ENCODE measurements at places on chromosomes 2 and 18. TPM values are rescaled to one million over a fixed set of nuclear protein-coding genes. Genes with fewer than 3 reads are reported as not detected.

- no peaks in the 10 kb centered on the region for H3K36me3 ChIP-seq
- peaks cover 14% of the 10 kb centered on the region for H3K4me1 ChIP-seq
- no peak overlapping the region for H3K27ac ChIP-seq
- H3K4me3 ChIP-seq = no peak overlapping the region
These were observed 1229.0 kb upstream of the ZEB2 start for GRCh38 chr2:145748927-145749326.

OTOS gene
- total RNA-seq = not detected

CRYBA2 gene
- not detected for total RNA-seq

- no peaks in the 10 kb centered on the region for H3K27me3 ChIP-seq
- no peak overlapping the region for H3K27ac ChIP-seq
- H3K4me1 ChIP-seq = no peaks in the 10 kb centered on the region
- H3K4me3 ChIP-seq = no peak overlapping the region
- no peak for DNase-seq
These were observed 74.7 kb upstream of the PPM1B start for GRCh38 chr2:44093970-44094369.

DNA sequence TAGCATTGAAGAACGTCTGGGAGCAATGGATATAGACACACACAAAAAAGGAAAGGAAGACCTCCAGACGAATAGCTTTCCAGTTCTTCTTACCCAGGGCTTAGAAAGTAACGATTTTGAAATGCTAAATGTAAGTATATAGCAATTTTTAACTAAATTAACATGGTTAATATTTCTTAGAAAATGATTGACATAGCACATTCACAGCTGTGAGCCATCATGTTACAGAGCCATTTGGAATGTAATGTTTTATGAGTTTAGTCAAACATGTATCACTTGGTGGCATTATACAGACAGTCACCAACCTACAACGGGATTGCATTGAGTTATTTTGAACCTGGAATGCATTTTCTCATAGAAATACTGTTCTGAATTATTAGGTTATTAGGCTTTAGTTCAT, 35.1 kb downstream of the WDR43 start:
- H3K27ac ChIP-seq = no peak overlapping the region
- peaks cover 100% of the 10 kb centered on the region for H3K36me3 ChIP-seq
- H3K4me1 ChIP-seq = no peaks in the 10 kb centered on the region
- H3K27me3 ChIP-seq = no peaks in the 10 kb centered on the region
- DNase-seq = no peak

DNA sequence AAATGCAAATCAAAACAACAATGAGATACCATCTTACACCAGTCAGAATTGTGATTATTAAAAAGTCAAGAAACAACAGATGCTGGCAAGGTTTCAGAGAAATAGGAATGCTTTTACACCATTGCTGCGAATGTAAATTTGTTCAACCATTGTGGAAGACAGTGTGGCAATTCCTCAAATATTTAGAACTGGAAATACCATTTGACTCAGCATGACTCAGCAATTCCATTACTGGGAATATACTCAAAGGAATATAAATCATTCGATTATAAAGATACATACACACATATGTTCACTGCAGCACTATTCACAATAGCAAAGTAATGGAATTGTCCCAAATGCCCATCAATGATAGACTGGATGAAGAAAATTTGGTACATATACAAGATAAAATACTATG, 516.7 kb downstream of the ERBB4 start:
- H3K36me3 ChIP-seq = no peaks in the 10 kb centered on the region
- no peak overlapping the region for H3K27ac ChIP-seq
- no peaks in the 10 kb centered on the region for H3K4me1 ChIP-seq

GRCh38 chr18:3982541-3982940, 472.6 kb downstream of the DLGAP1 start:
- H3K4me1 ChIP-seq = peaks cover 4% of the 10 kb centered on the region
- no peak overlapping the region for H3K27ac ChIP-seq
- no peak for DNase-seq
- no peak overlapping the region for H3K4me3 ChIP-seq
- no peaks in the 10 kb centered on the region for H3K27me3 ChIP-seq

DNA sequence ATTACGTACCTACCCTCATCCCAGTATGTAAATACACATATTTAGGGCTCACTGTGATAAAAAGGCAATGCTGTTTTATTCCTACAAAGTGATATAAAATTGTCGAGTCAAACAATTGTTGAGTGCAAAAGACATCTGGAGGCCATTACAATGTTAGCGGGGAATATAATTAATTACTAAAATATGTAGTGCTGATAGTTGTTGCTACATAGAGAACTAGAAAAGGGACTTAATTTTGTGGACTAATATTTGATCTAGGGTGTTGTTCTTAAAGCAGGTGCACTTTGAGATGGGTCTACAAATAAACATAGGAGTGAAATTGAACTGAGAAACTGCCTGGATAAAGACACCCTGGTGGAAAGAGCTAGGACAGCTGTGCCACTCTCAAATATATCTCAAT, 300.1 kb downstream of the NOL4 start:
- DNase-seq = no peak
- H3K27ac ChIP-seq = no peak overlapping the region
- no peaks in the 10 kb centered on the region for H3K27me3 ChIP-seq
- no peaks in the 10 kb centered on the region for H3K4me1 ChIP-seq
- no peak overlapping the region for H3K4me3 ChIP-seq

- H3K36me3 ChIP-seq = no peaks in the 10 kb centered on the region
- no peak overlapping the region for H3K27ac ChIP-seq
- H3K4me1 ChIP-seq = no peaks in the 10 kb centered on the region
- no peak overlapping the region for H3K4me3 ChIP-seq
These were observed 57.7 kb upstream of the CTIF start for GRCh38 chr18:48481092-48481491.

- no peak for DNase-seq
- H3K27me3 ChIP-seq = no peaks in the 10 kb centered on the region
- no peak overlapping the region for H3K4me3 ChIP-seq
- H3K27ac ChIP-seq = peak overlapping the region; percentile 100
- no peaks in the 10 kb centered on the region for H3K36me3 ChIP-seq
These were observed 13.1 kb downstream of the CFLAR start for GRCh38 chr2:201128933-201129505.

GRCh38 chr2:17413036-17413435, 105.2 kb downstream of the RAD51AP2 start:
- no peak overlapping the region for H3K4me3 ChIP-seq
- DNase-seq = no peak
- H3K27me3 ChIP-seq = no peaks in the 10 kb centered on the region
- no peaks in the 10 kb centered on the region for H3K4me1 ChIP-seq
- no peak overlapping the region for H3K27ac ChIP-seq

GRCh38 chr18:53152476-53152875, 812.5 kb downstream of the DCC start:
- no peaks in the 10 kb centered on the region for H3K27me3 ChIP-seq
- H3K27ac ChIP-seq = no peak overlapping the region
- no peaks in the 10 kb centered on the region for H3K4me1 ChIP-seq
- no peak for DNase-seq

GRCh38 chr2:120932881-120933280, 197.2 kb downstream of the GLI2 start:
- H3K36me3 ChIP-seq = no peaks in the 10 kb centered on the region
- no peak for DNase-seq
- no peak overlapping the region for H3K27ac ChIP-seq
- no peak overlapping the region for H3K4me3 ChIP-seq
- no peaks in the 10 kb centered on the region for H3K27me3 ChIP-seq

GRCh38 chr18:79108549-79109215, 39.5 kb downstream of the ATP9B start:
- no peak for DNase-seq
- no peaks in the 10 kb centered on the region for H3K27me3 ChIP-seq
- no peak overlapping the region for H3K27ac ChIP-seq
- no peak overlapping the region for H3K4me3 ChIP-seq

GRCh38 chr2:33129263-33130053, 182.7 kb downstream of the LTBP1 start:
- no peaks in the 10 kb centered on the region for H3K36me3 ChIP-seq
- peaks cover 7% of the 10 kb centered on the region for H3K4me1 ChIP-seq
- H3K4me3 ChIP-seq = no peak overlapping the region

GRCh38 chr18:44180683-44181082, 500.0 kb upstream of the SETBP1 start:
- no peaks in the 10 kb centered on the region for H3K27me3 ChIP-seq
- H3K36me3 ChIP-seq = no peaks in the 10 kb centered on the region
- no peak for DNase-seq
- no peak overlapping the region for H3K27ac ChIP-seq

PRKAG3 gene
- not detected for total RNA-seq

GRCh38 chr2:133718688-133719201, 150.5 kb upstream of the NCKAP5 start:
- no peak overlapping the region for H3K4me3 ChIP-seq
- no peak for DNase-seq
- no peaks in the 10 kb centered on the region for H3K36me3 ChIP-seq
- H3K27me3 ChIP-seq = no peaks in the 10 kb centered on the region

DNA sequence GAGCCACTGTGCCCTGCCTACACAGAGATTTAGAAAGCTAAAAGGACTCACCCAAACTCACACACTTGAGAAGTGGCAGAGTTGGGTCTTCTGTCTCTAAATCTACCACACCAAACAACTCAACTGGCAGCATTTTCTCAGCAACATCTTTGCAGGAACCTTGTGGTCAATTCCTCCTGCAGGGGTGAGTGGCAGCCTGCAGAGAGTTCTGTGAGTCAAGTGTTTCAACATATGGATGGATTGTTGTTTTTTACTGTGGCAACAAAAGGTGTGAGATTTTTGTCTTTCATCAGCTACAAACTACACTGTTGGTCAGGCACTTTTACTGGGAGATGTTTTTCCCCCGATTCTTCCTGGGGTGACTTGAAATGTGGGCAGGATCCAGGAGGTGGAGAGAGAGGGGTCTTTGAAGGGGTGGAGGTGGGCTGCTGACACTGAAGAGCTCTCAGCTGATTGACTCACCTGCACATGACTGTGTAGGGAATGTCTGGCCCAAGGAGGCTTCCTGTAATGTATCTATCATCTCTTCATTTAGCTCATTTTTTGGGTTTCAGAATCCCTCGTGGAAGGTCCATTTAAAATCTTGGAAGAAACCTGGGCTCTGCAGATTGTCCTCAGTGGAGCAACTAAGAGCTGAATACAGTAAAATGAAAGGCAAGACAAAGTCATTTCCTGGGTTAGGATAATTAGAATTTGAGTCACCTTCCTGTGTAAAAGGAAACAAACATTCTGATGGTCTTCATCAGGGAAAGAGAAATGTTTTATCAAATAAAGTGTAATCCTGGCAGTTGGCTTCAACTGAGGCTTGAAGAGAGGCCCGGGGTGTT, 98.6 kb downstream of the MSH2 start:
- H3K4me1 ChIP-seq = no peaks in the 10 kb centered on the region
- no peaks in the 10 kb centered on the region for H3K36me3 ChIP-seq
- DNase-seq = no peak
- no peak overlapping the region for H3K27ac ChIP-seq

DNA sequence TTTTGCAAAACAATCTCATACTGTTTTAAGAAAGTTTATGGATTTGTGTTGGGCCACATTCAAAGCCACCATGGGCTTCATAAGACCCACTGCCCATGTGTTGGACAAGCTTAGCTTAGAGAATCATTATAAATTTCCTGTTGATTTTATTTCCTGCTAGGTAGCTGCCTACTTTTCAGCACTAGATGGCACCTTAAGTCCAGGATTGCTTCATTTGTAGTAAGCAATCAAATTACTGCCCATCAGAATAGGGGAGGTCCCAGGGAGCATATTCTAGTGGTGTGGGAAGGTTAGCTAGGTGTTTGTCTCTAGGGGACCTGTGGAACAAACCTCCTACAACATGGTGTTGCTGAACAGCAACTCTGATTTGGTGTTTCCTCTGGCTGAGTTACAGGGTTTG, 11.0 kb upstream of the DCDC2C start:
- DNase-seq = no peak
- no peaks in the 10 kb centered on the region for H3K36me3 ChIP-seq
- no peak overlapping the region for H3K4me3 ChIP-seq
- no peaks in the 10 kb centered on the region for H3K4me1 ChIP-seq

DNA sequence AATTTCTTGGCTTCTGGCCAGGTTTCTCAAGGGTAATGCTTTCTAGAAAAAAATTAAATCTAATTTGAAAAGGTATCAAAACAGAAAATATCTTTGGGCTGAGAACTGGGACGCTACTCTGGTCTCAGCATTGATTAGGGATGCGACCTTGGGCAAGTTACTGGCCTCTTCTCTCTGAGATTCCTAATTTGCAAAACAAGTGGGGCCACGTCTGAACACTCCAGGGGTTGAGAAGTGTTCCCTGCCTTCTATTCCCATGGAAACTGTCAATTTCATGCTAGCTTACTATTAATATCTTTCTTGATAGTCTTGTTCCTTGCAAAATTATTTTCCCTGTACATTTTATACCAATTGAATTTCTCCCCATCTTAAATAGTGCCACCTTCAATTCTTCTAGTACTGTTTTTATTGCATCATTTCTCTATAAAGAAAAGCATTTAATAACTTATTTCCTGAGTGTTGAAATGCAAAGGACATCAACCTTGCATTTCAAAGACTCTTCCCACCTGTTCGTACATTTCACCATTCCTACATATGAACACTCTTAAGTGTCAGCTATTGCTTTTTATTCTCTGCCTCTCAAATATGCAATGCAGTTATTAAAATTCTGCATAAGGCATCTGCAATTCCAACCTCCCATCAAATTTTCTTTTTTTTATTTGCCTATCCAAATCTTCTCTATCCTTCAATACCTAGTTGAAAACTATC, 118.3 kb upstream of the DSEL start:
- H3K4me3 ChIP-seq = no peak overlapping the region
- H3K36me3 ChIP-seq = no peaks in the 10 kb centered on the region
- DNase-seq = no peak
- H3K27me3 ChIP-seq = no peaks in the 10 kb centered on the region

- no peaks in the 10 kb centered on the region for H3K4me1 ChIP-seq
- H3K4me3 ChIP-seq = no peak overlapping the region
- no peaks in the 10 kb centered on the region for H3K27me3 ChIP-seq
- DNase-seq = no peak
These were observed 77.4 kb downstream of the TWIST2 start for GRCh38 chr2:238925281-238925680.

- no peaks in the 10 kb centered on the region for H3K36me3 ChIP-seq
- no peak overlapping the region for H3K4me3 ChIP-seq
- no peak for DNase-seq
- peak overlapping the region; percentile 35 for H3K27ac ChIP-seq
- no peaks in the 10 kb centered on the region for H3K27me3 ChIP-seq
These were observed 335.1 kb downstream of the SETBP1 start for GRCh38 chr18:45015788-45016128.

Data from upper lobe of left lung (tissue), 6 donors.